ENCODE measurements at places on chromosomes 2 and 18.

GRCh38 chr2:39657287-39657937 lies 8.3 kb upstream of the TMEM178A start:
- DNase-seq: no peak

DNA sequence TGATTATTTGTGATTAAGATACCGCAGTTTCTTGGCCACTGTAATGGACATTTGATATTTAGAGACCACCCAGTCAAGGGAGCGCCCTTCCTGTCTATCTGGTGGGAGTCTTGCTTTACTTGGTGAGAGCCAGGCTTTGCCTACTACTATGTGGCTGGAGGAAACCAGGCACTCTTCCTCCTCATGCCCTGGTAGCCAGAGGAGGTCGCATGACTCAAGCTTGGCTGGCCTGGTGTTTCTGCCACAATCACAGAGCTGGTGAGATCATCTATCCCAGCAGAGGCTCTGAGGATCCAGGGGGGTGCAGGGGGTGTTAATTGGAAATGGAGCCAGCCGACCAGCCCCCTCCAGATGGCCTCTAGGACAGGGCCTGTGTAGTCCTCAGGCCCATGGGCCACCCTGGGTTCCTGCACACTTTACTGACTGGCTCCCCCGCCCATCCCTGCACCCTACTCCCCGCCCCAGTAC lies 46.8 kb upstream of the BIN1 start:
- no peak for DNase-seq

DNA sequence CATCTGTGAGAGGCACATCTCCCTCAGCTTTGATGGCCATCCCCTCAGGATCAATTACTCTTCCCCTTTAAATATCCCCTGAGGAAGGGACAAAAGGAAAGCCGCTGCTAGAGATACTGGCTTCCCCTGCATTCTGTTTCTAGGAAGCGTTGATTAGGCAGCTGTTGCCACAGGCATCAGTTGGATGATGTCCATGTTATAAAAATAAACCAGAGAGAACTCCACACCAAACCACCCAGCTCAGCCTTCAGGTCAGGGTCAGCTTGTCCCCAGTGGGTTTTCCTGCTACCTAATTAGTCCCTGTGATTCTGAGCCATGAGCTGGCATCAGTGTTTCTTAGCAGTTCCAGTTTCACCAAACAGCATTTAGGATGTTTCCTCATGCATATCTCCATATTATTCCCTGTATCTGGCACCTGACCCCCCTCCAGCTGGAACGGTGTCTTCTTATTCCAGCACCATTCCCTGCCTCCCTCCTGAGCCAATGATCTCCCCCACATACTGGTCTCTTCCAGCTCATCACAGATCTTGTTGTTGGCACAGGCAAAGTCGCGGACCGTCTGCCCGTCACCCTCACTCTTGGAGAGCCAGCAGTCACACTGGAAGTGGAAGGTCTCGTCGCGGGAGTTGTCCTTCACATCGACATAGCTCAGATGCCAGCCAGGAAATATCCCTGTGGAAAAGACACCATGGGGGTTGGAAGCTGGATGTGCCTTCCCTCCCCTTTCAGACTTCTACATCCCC lies 168.4 kb downstream of the LOXHD1 start:
- no peak for DNase-seq

GRCh38 chr2:181374781-181375675 lies 82.2 kb upstream of the ITGA4 start:
- no peak for DNase-seq

GRCh38 chr18:47501946-47502345 lies 250.5 kb upstream of the SKOR2 start:
- no peak for DNase-seq
